Esophagus squamous epithelium (tissue), 5 donors: ENCODE measurements at places on chromosomes 5 and 9.

GRCh38 chr5:133244242-133244641 lies 192.4 kb downstream of the HSPA4 start:
- DNase-seq: no peak

DNA sequence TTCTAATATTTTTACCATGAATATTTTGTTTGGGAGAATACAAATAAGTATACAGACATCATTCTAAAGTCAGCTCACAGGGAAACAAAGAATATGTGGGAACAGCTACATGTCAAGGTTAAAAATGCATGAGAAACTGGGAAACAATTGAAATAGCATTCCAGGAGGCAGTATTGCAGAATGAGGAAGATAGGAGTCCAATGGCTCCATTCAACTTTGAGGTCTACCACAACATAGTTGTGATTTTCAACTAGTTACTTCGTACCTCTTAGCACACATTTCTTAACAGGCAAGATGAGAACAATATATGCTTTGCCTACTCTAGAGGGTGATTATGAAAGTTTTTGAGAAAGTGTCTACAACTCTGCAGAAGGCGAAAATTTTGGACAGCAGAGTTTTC lies 35.2 kb upstream of the CAST start:
- no peak for DNase-seq

GRCh38 chr5:16489322-16489791 lies 23.8 kb upstream of the ZNF622 start:
- DNase-seq: no peak

DNA sequence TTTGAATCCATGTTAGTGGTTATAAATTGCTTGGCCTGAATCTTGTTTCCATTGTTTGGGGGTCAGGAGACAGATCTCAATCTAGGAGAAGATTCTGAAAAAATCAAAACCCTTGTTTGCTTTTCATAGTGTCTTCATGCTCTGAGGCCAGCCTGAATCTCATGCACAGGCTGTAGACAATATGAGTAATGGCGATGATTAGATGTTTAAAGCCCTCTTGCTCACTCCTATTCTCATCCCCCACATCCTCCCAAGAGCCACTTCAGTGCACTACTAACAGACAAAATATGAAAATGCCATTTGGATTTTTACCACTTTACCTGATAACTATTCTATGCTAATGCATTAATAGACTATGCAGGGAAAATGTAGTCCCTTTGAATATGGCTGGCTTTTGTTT lies 129.4 kb downstream of the NUDT12 start:
- no peak for DNase-seq

GRCh38 chr5:142726188-142726731 lies 40.4 kb upstream of the FGF1 start:
- DNase-seq: no peak

DNA sequence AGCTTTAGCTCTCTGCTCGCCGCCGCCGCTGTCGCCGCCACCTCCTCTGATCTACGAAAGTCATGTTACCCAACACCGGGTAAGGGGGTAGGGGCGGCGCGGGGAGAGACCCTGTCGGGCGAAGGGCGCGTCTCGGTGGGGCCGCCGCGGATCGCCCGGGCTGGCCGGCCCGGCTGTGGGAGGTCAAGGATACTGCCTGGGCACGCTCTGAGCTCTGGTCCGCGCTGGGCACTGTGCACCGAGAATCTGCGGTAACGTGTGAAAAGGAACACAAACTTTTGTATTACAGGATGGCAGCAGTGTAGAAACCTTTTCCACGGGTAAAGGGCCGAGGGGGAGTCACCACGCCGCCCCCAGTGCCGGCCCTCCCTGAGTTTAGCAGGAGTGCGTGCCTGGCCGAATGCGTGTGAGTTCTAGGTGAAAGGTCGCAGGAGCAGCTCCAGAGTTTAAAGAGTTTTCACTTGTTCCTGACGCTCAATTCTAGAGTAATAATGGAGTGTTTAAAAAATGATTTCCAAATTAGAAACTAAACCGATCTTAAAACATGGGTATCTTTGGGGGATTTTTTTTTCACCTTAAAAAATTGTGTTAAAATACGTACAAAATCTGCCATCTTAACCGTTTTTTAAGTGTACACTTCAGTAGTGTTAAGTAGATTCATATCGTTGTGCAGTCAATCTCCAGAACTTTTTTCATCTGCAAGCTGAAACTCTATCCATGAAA lies at the start of gene HSDL2:
HSDL2 (plus strand) TSS at position 7 of the 723 bp plus-strand sequence; CDS start at position 63, 56 bp downstream.
- DNase-seq: no peak

DNA sequence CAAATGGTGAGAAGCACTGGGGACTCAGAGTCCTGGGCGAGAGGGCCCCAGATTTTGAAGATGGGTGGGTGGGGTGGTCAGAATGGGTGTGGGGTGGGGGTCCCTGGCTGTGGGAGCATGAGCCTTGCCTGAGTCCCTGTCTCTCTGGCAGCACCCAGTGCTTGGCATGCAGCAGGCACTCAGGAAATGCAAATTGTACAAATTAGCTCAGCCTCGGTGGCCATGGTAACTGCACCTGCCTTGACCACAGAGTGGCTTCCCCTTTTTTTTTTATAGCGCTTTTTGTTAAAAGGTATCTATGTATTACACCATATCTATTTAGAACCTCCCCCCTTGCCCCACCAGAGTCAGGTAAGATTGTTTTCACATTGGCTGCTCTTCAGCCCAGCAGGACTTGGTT lies 19.2 kb upstream of the PITX1 start:
- DNase-seq: no peak

- no peak for DNase-seq
These were observed 505.4 kb upstream of the CLINT1 start for GRCh38 chr5:158364367-158364766.

GRCh38 chr9:117687532-117687931 lies 16.7 kb upstream of the TLR4 start:
- no peak for DNase-seq

DNA sequence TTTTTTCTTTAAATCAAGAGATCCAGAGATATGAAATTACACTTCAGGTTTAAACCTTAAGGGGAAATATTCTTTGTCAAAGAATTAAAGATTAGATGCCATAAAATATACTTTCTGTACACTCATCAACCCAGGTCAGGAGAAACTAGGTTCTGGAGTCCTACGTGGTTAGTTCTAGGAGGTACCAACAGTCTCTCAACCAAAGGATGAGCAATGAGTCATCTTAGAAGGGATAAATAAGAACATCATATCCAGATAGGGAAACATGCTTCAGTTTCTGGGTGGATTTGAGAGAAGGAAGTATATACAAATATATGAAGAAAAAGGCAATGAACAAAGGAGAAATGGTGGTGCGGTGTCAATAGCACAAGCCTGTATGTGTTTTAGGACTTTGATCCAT lies 98.2 kb downstream of the CSNK1G3 start:
- no peak for DNase-seq

DNA sequence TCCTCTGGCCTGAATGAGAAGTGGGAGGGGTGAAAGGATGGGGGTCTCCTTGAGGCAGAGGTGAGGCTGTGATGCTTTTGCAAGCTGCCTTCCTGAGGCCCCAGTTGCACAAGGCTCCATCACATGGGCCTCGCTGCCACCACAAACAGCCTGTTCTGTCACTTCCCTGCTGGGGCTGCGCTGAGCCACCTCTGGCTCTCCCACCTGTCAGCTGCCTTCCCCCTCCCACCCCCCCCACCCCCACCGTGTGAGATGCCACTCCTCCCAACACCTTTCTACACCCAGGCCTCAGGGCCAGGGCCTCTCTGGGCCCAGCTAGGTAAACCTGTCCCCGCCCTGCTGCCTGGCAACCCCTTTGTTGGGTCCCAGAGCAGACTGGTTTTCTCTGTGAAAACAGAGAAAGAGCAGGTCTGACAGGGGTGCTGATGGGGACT lies 4.5 kb upstream of the PDLIM4 start:
- DNase-seq: no peak

GRCh38 chr9:104988539-104988938 lies 60.6 kb upstream of the ABCA1 start:
- DNase-seq: no peak

GRCh38 chr9:35661756-35662350 lies 3.1 kb downstream of the ARHGEF39 start:
- no peak for DNase-seq

DNA sequence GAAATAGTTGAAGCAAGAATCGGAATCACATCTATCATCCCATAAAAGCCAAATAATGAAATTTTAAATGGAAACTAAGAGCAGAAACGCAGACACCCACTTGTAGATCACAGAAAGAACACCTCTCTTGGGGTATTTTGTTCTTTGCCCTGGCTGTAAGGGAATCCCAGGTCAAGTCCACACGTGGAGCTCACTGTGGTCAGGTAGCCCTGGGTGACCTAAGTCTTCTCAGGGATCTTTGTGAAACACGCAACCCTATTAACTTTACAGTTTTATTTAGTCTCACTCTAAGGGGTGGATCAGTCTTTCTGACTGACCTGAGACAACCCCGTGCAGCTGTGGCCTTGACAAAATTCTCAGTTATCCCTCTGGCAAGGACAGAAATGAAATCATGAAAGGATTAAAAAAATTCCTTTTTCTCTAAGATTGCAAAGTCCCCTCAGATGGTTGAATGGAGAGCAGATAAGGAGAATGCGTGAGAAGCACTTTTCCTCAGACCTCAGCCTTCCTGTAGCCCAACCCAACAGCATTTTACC lies 111.6 kb downstream of the NREP start:
- no peak for DNase-seq

DNA sequence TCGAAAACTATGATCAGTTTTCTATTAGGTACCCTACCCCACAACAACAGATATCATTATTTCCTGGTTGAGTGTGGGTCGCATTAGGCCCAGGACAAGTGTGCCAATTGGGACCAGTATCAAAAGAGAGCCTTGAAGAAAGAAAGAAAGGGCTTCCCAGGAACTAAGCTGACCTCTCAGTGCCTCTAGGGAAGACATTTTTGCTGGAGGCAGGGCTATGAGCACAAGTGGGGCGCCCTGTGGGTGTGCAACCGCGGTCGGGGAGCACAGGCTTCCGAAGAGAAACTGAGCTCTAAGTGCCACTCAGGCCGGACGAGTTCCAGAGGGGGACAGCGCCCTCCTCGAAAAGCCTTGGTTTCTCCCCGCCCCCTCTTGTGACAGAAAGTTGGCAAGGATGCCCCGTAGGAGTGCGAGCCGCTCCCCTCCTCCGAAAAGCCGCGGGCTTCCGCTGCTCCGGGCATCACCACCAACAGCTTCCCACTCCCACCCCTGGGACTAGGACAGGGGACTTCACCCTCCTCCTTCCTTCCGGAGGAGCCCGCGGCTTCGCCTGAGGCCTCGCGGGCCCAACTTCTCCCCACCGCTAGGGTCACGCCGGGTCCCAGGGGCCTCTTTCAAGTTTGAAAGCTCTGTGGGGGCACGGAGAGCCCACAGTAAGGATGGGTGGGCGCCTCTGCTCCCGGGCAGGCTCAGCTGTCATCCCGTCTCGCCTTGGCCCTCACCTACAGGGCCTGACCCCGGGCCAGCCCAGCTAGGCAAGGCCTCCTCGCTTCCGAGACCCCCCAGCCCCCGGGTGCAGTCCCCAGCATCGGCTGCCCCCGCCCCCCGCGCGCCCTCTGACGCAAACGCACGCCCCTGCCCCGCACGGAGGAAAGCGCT lies 2.0 kb downstream of the NR2F1-AS1 start:
- DNase-seq: no peak
